ENCODE measurements at places on chromosomes 7 and 10.

DNA sequence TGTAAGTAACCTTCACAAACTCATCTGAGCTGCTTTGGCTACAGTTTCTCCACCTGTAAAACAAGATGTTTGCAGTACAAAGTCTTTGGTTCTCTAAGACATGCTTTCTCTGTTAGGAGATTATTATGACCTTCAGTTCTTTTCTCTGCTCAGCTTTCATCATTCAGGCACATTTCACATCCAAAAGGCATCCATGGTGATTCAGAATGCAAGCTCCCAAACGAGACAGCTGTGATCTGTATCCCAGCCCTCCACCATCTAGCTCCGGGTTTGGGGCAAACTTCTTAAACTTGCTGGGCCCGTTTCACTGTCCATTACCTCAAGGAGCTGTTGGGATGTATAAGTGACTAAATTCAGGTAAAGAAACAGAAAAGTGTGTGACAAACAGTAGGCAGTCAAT is 95.8 kb upstream of the COL1A2 start:
- no peak for DNase-seq

- DNase-seq = no peak
Observed at GRCh38 chr10:96456296-96456840, 57.4 kb downstream of the TLL2 start.

- no peak for DNase-seq
Observed at GRCh38 chr10:94101894-94102293, 108.2 kb downstream of the PLCE1 start.

DNA sequence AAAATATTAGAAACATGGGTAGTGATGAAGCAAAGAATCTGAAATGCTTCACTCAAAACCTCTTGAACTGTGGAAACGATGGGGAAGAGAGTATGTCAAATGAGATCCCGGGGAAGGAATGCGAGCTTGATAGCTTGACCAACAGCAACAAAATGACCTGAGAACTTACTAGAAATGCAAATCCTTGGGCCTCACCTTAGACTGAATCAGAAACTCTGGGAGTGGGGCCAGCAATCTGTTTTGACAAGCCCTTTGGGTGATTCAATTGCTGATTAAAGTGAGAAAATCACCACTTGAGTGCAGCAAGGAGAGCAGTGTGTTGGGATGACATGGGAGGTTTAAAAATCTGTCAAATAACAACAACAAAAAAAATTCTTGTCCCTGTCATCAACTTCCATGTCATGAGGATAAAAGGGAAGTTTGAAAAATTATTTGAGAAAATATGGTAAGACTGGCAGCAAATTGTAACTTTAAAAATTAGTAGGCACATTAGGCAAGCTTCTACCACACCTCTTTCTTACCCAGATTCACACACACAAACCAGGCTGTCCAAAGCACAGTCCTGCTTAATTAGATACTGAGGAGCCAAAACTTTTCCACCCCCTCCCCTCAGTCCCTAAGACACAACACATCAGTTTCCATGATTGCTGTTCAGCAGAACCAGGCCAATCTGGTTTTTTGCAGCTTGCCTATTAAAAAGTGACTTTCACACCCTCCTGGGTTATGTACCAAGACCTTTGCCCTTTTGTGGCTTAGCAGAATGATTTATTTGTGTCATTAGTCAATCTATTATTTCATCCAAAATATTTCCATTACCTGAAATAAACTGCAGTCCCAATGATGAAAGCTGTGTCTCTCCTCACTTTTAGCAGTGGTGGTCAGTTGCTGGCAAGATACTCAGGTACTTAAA is 15.6 kb downstream of the CALCR start:
- DNase-seq = no peak

GRCh38 chr7:94069162-94069739 is 65.1 kb upstream of the BET1 start:
- no peak for DNase-seq

GRCh38 chr7:2893411-2893861 is 49.3 kb upstream of the GNA12 start:
- no peak for DNase-seq

GRCh38 chr7:64878684-64879083 is 24.4 kb upstream of the ZNF273 start:
- DNase-seq = no peak

GRCh38 chr10:74391786-74392185 is 240.8 kb downstream of the ADK start:
- no peak for DNase-seq

DNA sequence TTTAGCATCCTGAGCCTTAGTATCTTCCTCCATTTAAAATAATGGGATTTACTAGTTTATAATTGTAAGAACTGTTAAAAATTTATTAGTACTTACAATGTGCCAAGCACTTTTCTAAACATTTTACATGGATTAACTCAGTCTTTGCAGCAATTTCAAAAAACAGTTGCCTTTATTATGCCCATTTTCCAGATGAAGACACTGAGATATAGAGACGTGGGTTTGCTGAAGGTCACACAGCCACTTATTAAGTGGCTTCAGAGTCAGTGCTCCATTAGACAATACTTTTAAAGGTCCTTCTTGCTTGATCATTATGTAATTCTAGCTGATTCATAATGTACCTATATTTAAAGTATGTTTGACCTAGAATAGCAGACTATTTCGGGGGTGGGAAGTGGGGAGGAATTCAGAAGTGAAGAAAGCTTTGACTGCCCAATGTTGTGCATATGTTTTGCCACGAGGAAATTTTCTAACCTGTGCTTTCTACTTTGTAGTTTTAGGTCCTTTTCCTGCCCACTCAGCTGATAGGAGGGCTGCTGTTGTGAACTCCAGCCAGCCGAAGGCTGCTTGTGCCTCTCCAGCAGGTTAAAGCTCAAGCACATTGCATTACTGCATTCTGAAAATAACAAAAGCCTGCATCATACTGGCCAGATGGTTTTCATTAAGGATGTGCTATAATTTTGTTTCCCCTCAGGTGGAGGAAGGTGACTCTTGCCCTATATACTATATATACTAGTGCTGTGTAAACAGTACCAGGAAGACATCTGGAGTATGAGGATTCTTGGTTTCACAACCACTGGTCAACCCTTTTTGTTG is 4.3 kb downstream of the PLEKHA8 start:
- no peak for DNase-seq

DNA sequence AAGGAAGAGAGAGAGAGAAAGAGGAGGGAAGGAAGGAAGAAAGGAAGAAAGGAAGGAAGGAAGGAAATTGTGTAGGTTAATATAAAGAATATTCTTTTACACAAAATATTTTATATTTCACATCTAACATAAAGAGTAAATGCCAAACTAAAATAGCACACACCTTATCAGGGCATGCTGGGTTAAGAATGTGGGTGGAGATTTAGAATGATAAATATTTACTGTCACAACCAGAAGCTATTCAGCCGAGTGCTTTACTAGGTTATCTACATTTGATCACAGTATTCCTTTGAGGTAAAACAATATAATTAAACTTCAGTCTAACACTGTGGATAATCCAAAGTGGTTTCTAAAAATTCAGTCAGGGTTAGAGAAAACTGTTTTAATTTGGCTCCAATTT is 103.3 kb downstream of the SEMA3A start:
- DNase-seq = no peak

DNA sequence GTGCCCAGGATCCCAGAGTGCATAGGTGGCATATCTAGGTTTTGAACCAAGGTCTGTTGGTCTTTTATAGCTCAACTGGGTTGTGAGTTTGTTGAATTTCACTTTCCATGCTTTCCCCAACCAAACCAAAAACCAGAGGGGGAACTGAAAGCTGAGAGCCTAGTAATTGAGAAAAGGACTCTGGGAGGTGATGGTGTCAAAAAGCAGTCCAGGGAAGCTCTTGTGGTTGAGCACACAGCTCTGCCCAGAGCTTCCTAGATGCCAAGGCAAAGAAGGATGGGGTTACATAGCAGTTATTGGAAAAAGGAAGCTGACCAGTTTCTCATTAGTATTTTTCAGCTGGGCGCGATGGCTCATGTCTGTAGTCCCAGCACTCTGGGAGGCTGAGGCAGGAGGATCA is 9.9 kb downstream of the POR start:
- DNase-seq = no peak

- no peak for DNase-seq
Observed at GRCh38 chr10:63681993-63682697, 160.9 kb downstream of the REEP3 start.

- no peak for DNase-seq
Observed at GRCh38 chr7:46930366-46930765, 651.5 kb downstream of the TNS3 start.

GRCh38 chr10:15738270-15738925 is 18.7 kb upstream of the ITGA8 start:
- no peak for DNase-seq

- DNase-seq = no peak
Observed at GRCh38 chr10:132548106-132548823, 10.7 kb downstream of the INPP5A start.

GRCh38 chr7:133753513-133753912 is 373.6 kb upstream of the LRGUK start:
- no peak for DNase-seq

- DNase-seq = no peak
Observed at GRCh38 chr10:43090188-43090587, 13.3 kb downstream of the RET start.

GRCh38 chr7:49700841-49701240 is 72.6 kb upstream of the VWC2 start:
- DNase-seq = no peak

DNA sequence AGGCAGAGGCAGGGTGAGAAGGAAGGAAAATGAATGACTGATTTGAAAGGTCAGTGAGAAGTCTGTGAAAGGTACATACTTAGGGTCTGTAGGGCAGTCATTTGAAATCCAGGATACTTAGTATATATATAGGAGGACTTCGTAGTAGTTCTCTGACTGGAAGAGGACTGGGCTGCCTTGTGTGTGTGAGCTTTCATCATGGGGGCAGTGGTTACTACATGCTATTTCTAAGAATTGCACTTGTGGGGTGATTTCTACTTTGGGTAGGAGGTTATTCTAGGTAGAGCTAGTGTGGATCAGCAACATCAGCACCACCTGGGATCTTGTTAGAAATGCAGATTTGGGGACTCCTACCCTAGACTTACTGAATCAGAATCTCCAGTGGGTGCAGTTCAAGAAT is 104.1 kb downstream of the AUTS2 start:
- DNase-seq = no peak

DNA sequence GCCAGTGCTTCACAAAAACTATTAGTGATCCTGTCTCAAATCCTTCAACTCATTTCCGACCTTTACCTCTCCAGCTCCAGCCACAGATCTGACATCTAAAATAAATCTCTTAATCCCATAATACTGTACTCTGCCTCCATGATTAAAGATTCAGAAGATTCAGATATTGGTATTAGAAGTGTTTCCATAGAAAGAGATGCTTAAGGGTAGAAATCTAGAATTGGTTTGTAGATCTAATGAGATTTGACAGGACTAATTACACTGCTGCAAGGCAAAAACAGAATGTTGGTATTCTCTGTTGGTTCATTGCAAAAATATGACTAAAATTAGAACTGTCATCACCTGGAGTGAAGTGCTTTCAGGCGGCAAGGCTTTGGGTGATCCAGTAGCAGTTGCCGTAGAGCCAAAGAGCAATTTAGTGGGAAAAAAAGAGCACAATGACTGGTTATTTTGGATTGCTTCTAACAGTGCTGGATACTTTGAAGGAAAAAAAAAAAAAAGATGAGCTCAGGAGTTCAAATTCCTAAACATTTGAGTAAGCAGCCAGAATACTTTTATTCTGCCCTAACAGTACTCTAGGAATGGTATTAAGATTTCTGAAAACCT is 940.1 kb upstream of the SORCS1 start:
- DNase-seq = no peak

DNA sequence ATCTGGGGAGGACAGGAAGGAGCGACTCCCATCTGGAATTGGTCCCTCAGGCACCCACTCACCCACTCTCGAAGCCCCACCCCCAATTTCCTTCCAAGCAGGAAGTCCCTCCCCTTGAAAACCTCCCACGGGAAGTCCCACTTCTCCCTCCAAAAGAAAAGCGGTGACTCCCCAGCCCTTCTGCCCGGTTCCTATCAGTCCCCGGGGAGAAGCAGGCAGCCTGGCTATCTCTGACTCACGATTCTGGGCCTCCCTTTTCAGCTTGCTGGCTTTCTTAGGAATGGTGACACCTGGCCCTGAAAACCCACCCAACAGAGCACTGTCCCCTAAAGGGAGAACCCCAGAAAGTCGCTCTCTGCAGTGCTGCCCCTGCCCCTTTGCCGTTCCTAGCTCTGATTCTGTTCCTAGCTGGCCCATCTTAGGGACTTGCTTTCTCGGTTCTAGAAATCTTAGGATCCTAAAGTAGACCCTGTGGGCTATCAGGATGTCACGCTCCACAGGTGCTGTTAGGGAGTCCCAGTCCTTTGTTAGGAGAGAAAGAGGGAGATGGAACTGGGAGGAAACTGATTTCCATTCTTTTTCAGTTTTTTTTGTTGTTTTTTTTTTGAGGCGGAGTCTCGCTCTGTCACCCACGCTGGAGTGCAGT is 6.0 kb downstream of the TSC22D4 start:
- no peak for DNase-seq

- no peak for DNase-seq
Observed at GRCh38 chr10:458421-458851, 231.0 kb downstream of the DIP2C start.

DNA sequence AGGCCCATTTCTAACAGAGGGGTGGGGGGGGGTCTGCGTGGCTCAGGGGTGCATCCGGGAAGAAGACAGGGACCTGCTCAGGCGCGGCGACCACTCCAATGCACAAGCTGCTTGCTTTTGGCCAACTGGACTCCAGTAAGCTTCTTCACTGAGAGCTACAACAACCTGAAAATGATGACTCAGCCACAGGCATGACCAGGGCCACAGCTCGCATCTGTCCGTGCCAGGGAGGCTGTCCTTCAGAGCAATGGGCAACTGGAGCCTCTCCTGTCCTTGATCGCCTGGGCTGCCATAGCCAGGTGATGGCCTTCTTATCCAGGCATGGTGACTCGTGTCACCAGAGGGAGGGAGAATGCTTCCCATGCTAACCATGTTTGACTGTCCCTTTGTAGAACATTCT is 81.6 kb upstream of the RNF32 start:
- no peak for DNase-seq
